Lung (tissue), 17 donors: ENCODE measurements at places on chromosomes 2 and 18. TPM values are rescaled to one million over a fixed set of nuclear protein-coding genes. Genes with fewer than 3 reads are reported as not detected.

The SCN9A gene
- 11.8 TPM for total RNA-seq

The GAREM1 gene
- total RNA-seq = 12.6 TPM

- no peak overlapping the region for H3K27ac ChIP-seq
- DNase-seq = peak; percentile 78
- no peak overlapping the region for H3K4me3 ChIP-seq
- no peaks in the 10 kb centered on the region for H3K36me3 ChIP-seq
Observed at GRCh38 chr2:34012715-34013302, 413.7 kb upstream of the FAM98A start.

DNA sequence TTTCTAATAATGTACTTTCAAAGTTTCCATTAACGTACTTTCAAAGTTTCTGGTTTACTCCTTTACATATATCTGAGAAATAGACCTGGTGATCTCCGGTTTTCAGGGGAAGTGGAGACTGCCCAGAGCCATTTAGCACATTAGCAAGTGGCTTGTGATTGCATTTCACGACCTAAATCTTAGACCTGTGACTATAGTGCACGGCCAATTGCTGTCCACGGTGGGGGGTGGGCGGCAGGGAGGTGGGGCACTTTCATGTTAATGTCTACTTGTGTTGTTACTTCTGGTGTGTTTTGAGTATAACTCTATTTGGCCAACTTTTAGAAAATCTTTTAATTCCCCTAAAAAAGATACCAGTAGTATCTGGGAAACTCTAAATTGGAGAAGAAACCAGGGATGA is 11.3 kb downstream of the GATA6 start:
- no peaks in the 10 kb centered on the region for H3K27me3 ChIP-seq
- H3K27ac ChIP-seq = peak overlapping the region; percentile 50
- peaks cover 9% of the 10 kb centered on the region for H3K4me1 ChIP-seq
- H3K36me3 ChIP-seq = peaks cover 22% of the 10 kb centered on the region

GRCh38 chr2:191635333-191636234 is 42.4 kb upstream of the NABP1 start:
- no peak overlapping the region for H3K4me3 ChIP-seq
- H3K27me3 ChIP-seq = no peaks in the 10 kb centered on the region
- H3K27ac ChIP-seq = no peak overlapping the region
- no peak for DNase-seq
- peaks cover 9% of the 10 kb centered on the region for H3K4me1 ChIP-seq
- no peaks in the 10 kb centered on the region for H3K36me3 ChIP-seq
